NCI-H2029 (cell line): ENCODE measurements at places on chromosomes 4 and X.
A peak's percentile ranks its signal among the peaks of the same experiment; 100 is the strongest.

DNA sequence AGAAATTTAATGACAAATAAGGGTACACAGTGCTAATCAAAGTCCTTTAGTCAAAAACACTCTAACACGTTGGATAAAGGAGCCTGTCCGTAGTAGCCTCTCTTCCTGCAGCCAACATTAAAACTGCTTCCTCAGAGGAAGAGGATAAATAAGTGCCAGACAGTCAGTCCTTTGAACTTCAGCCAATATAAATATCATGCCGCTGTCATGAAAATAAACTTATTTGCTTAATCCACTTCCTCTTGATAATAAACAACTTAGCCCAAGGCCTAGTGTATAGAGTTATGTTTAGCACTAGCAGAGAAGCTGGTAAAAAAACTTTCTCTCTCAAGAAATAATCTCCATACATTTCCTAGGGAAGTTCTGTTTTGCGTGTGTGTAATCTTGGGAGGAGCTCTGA, 196.7 kb downstream of the HS3ST1 start:
- DNase-seq = peak; percentile 59

GRCh38 chr4:159434114-159434870, 331.4 kb downstream of the RAPGEF2 start:
- DNase-seq = no peak

- peak; percentile 62 for DNase-seq
These were observed 704 bp upstream of the SEPSECS start for GRCh38 chr4:25160714-25161592.

DNA sequence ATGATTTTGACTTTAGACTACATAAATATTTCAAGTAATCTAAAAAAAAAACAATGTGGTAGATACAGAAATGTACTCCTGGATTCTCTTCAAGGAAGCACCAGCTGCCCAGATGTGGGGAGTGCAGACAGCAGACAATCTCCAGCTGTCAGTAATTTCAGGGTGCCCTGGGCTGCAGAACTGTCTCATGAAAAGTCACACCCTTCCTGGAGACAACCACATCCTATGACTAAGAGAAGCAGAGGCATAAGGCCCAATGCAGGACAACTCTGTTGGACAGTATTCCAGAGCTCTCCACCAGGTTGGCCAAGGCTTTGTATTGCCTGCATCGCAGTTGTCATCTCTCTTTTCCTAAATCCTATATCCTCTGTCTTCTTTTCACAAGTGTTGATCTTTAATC, 34.4 kb upstream of the BLTP1 start:
- no peak for DNase-seq

GRCh38 chrX:76420237-76420636, 7.3 kb upstream of the MAGEE1 start:
- no peak for DNase-seq

DNA sequence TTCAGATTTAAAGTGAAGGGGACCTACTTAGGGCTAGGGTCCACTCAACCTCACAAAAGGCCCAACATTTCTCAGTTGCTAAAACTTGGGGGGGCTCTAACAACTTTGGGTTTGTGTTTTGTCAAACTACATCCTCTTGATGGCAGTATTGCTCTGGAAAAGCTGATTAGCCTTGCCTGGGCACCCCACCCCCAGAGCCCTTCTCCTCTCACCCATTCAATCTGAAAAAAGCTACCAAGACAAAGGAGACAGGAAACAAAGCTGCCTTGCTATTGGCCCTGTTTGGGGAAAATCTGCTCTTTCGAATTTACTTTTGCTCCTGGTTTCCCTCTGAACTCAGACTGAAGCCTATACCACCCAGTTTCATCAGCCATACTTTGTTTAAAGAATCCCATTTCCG, 195.2 kb upstream of the STK26 start:
- no peak for DNase-seq

GRCh38 chr4:147340111-147340510, 140.8 kb upstream of the EDNRA start:
- no peak for DNase-seq

- no peak for DNase-seq
These were observed 23.3 kb downstream of the MECP2 start for GRCh38 chrX:154074199-154074598.

- no peak for DNase-seq
These were observed 128.3 kb upstream of the ARMCX2 start for GRCh38 chrX:101787934-101788333.

DNA sequence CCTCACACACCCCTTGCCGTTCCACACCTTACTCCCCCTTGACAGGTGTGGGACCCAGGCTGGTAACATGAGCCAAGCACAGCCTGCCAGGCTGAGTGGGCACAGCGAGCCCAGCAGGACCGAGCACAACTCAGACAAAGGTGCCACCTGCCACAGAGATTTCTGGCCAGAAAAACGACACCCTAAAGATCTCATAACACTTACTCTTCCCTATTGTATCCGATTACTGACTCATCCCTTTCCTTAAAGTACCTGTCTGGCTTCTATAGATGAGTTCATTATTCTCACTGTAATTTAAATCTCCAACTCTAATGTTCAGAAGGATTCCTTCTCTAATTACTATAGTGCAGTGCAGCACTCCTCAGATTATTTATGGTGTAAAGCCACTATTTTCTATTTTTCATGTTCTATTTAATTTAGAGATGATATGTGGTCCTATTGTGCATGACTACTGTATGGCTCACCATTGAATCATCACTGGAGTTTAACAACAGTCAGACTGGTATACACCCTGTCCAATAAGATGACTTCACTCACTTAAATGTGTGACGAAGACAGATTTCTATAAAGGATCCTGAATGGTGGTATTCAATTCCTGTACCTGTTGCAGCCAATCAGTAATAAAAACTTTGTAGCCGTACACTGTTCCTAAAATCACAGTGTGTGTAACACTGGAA, 7.6 kb upstream of the SYTL5 start:
- DNase-seq = peak; percentile 31

GRCh38 chr4:2313366-2313765, 51.5 kb upstream of the MXD4 start:
- DNase-seq = no peak

DNA sequence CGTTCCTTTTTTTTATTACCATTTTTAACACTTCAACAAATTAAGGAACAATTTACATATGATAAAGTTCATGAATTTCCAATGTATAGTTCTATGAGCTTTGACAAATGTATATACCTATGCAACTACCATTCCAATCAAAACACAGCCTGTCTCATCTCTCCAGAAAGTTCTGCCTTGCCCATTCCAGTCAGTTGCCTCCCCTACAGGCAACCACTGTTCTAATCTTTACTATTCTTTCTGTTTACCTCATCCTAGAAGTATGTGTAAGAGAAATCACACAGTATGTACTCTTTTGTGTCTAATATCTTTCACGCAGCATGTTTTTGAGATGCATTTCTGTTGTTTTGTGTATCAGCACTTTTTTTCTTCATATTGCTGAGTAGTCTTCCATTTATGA, 224.9 kb downstream of the KIT start:
- no peak for DNase-seq

GRCh38 chr4:786074-786741, 39.7 kb downstream of the CPLX1 start:
- no peak for DNase-seq

GRCh38 chr4:1047976-1048772, 36.7 kb downstream of the FGFRL1 start:
- DNase-seq = no peak

DNA sequence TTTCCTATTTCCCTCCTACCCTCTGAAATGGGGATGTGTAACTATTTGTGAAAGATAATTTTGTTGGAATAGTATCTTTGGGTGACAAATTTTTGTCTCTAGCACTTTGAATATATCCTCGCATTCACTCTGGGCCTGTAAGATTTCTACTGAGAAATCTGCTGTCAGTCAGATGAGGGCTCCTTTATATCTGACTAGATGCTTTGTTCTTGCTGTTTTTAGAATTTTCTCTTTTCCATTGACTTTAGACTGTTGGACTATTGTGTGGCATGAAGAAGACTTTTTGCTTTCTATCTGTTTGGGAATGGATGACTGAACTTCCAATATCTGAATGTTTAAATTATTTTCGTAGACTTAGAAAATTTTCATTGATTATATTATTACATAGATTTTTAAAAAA, 54.2 kb upstream of the GRID2 start:
- DNase-seq = no peak

- DNase-seq = peak; percentile 79
These were observed 61.9 kb upstream of the NFKB1 start for GRCh38 chr4:102439236-102439614.

- no peak for DNase-seq
These were observed 63.1 kb downstream of the NSUN7 start for GRCh38 chr4:40812856-40813255.

- DNase-seq = peak; percentile 25
These were observed 170.7 kb downstream of the SLIT2 start for GRCh38 chr4:20422398-20422797.

GRCh38 chrX:25290132-25290531, 274.4 kb upstream of the ARX start:
- DNase-seq = no peak

DNA sequence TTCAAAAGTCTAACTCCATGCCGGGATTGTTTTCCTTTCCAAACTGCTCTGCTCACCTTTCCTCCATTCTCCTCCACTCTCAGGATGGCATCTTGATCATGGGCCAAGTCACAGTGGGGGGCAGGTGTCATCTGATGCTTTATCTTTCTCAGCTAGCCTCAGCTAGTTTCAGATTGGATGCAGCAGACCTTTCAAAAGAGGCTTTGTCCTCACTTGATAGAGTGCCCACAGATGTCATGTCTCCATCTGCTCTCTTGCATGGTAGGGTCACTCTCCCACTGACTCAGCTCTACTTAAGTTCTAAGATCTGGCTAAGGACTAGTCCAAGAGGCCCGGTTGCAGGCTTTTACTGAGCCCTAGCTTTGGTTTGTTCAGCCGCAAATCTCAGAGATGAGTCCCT, 341.8 kb upstream of the GALNT7 start:
- DNase-seq = no peak

- no peak for DNase-seq
These were observed 13.1 kb upstream of the DRP2 start for GRCh38 chrX:101206471-101206870.

GRCh38 chr4:146105464-146105863, 70.1 kb upstream of the LSM6 start:
- DNase-seq = no peak

DNA sequence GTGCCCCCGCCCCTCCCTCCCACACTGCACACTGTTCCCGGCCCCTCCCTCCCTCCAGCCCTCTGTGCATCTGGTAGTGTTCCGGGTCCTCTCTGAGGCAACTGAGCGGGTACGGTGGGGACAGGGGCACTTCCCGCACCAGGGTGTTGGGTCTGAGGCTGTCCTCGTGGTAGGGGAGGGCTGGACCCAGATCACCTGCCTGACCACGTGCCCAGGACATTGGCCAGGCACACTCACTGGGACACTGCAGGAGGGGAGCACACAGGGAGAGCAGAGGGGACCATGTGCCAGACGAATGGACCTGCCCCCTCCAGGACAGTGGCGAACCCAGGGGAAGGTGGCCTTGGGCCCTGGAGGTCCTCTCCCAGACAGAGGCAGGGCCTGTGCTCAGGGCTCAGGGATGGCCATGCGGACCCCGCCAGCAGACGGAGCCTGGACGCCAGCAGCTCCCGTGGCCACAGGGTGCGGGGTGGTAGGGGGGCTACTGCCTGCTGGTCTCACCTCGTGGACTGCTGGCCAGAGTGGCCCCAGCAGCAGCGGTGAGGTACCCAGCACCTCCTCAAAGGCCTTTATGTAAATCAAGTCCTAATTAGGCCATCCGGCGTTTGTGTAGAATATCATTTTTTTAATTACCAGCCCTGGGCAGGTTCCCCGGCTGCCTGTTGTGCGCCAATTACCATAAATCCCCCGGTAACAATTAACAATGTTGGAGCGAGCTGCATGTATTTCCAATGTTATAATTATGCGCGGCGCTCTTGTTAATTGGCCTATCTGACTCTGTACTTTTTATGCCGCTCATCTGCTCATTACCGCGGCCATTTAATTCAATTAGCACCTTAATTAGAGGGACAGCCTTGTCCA, 106.9 kb downstream of the FAM53A start:
- no peak for DNase-seq

- no peak for DNase-seq
These were observed 448.1 kb upstream of the TRAM1L1 start for GRCh38 chr4:117533501-117533900.

DNA sequence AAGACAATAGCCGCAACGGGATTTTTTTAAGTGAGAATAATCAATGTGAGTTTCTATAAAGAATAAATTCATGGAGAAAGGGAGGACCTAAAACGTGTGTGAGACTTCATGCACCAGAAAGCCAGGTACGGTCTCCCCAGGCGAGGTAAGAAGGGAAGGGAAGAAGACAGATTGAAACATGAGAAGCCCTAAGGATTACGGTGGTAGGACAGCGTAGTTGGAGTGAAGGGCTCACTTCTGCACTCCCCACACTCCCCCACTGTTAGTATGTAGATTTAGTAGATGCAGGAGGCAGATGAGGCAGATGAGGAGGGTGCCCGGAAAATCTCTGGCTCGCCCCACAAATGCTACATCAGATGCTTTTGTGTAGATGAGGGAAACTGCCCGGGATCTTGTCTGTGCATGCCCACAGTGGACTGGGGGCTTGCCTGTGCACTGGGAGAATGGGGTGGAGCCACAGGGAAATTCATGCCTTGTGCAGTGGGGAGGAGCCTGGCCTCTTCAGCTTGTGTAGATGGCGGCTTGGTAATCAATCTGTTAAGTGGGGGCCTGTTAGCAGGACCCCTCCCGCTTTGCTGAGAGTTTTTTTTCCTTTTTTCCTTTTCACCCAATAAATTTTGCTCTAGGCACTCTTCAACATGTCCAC, 1544.5 kb upstream of the TENM3 start:
- DNase-seq = no peak

DNA sequence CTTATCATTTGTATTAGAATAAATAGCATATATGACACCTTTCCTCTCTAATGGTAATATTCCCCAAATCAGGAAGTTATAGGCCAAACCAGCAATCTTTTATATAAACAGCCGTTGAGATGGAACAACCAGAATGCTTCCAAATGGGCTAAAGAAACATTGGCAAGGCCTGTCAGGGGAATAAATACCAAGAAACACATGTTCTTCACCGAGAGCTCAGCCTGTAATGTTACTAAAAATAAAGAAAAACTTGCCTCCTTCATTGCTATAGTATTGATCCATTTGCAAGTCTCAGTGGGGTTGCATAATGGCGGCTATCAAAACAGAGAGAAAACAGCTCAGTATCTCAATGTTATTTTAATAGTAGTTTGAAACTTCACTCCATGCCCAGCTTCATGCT, 104.9 kb downstream of the FAM13A start:
- no peak for DNase-seq

GRCh38 chr4:85406185-85406584, 68.8 kb upstream of the ARHGAP24 start:
- no peak for DNase-seq

- no peak for DNase-seq
These were observed 5.1 kb downstream of the EFNB1 start for GRCh38 chrX:68833855-68834331.

DNA sequence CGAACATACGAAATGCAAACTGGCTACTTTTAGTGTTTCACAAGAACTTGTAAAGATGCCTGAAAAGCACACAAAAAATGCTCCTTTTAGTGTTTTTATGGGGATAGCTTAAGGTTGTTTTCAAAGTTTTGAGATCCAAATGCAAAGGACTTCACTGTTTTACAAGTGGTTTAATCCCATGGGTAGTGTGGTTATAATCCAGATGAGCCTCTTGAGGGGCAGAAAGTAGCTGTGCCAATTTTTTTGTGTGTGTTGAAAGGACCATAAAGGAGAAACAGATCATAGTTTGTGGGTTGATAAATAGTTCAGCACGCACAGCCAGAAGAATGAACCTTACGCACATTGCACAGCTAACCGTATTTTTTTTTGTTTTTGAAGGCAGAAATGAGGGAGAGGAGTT, 126.9 kb upstream of the GIMD1 start:
- DNase-seq = no peak

- no peak for DNase-seq
These were observed 48.3 kb downstream of the MTHFD2L start for GRCh38 chr4:74206088-74206825.
